ENCODE measurements at places on chromosomes 2 and 18.

- no peak for DNase-seq
These were observed 6.6 kb upstream of the BARD1 start for GRCh38 chr2:214816008-214816533.

DNA sequence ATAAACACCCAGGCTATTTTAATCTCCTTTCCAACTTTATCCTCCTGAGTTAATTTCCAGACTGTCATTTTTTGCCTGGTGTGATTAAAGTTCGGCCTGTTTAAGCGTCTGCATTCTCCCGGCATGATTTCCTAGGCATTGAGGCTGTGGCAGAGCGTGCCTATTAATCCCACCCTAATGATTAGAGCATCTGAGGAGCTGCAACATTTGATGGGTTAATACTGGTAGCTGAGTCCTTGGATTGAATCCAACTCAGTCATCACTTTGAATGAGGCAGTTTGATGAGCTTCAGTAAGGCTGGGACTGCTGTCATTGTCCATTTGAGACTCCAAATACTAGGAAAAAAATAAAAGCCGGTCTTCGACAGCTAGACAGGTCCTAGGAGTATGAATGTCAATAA is 882.5 kb downstream of the SLC4A3 start:
- no peak for DNase-seq

- DNase-seq: no peak
These were observed 145.3 kb upstream of the ITGA4 start for GRCh38 chr2:181311837-181312236.

- DNase-seq: no peak
These were observed 130.1 kb upstream of the CDH20 start for GRCh38 chr18:61203151-61203550.

DNA sequence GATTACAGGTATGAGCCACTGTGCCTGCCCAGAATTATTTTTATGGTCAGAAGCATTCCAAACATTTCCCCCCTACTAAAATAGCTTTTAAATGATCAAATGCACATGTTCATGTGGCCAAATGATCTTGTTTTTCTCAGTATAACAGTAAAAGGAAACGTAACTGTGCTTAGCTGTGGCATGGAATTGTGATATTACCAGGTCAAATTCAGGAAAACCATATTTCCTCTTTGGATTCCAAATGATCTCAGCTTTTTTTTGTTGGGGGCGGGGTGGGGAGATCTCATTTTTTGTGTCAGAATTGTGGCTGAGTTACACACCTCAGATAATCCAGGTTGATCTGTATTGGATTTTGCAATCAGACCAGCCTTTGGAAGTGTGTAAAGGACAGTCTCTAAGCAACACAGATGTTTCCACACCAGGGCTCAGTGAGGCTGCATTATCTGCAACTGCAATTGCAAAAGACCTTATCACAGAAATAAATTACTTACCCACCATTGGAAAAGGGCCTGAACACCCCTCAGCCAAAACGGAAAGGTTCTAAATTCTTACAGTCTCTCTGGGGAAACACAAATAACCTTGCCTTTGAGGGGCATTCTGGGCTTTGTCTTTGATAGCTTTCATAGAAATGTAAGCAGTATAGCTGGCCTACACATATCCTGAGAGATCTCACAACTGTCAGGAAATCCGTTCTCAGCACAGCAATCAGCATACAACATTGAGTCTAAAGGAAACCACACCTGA is 8.4 kb downstream of the CASP10 start:
- DNase-seq: no peak

- no peak for DNase-seq
These were observed 77.6 kb upstream of the ALPP start for GRCh38 chr2:232300894-232301387.

- no peak for DNase-seq
These were observed 60.7 kb upstream of the CAVIN2 start for GRCh38 chr2:191907545-191907944.

GRCh38 chr2:50749216-50749615 is 282.7 kb downstream of the NRXN1 start:
- DNase-seq: no peak

Data from activated T-cell treated with anti-CD3 and anti-CD28 coated beads for 4 hours (primary cell).